ENCODE measurements at places on chromosomes 3 and 15. TPM values are rescaled to one million over a fixed set of nuclear protein-coding genes. Genes with fewer than 3 reads are reported as not detected.

DNA sequence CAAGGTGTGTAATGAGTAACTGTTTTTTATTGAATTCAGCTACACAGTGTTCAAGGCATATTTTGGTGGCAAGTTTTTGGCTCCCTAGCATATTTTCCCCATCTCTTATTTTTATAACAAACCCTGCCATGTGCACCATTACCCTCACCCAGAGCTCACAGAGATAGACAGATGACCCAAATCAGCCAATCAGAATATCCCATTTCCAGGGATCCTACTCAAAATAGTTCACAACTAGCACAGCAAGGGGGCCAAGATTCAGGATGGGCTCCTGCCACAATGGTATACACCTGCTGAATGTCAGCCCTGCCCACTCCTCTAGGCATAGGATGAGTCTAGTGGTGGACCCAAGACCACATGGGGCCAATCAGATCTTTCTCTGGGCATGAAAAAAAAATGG is 78.8 kb upstream of the SETMAR start:
- H3K27me3 ChIP-seq, result peaks cover 3% of the 10 kb centered on the region
- H3K36me3 ChIP-seq, result no peaks in the 10 kb centered on the region
- no peak for DNase-seq
- no peaks in the 10 kb centered on the region for H3K4me1 ChIP-seq
- no peak overlapping the region for H3K4me3 ChIP-seq

The CD200 gene
- 144 TPM for total RNA-seq

The NOX5 gene
- total RNA-seq, result not detected

The TP63 gene
- 1.1 TPM for total RNA-seq

The PLSCR5 gene
- not detected for total RNA-seq

GRCh38 chr3:195823999-195824398 is 12.3 kb upstream of the MUC4 start:
- no peak overlapping the region for H3K4me3 ChIP-seq
- DNase-seq, result no peak
- H3K27me3 ChIP-seq, result peaks cover 2% of the 10 kb centered on the region
- no peak overlapping the region for H3K27ac ChIP-seq

DNA sequence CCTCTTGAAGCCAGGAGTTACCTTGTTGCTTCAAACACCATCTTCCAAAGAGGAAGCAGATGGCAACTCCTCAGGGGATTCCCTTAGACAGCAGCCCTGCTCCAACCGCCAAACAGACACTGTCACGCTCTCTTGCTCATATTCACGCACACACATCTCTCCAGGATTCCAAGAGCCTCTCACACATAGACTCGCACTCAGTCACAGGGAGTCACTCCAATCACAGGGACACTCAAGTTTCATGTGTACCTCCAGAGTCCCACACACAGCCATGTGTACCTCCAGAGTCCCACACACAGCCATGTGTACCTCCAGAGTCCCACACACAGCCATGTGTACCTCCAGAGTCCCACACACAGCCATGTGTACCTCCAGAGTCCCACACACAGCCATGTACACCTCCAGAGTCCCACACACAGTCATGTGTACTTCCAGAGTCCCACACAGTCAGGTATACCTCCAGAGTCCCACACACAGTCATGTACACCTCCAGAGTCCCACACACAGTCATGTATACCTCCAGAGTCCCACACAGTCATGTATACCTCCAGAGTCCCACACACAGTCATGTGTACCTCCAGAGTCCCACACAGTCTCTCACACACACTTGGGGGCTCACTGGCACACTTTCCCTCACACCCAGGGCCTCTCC is 6.1 kb downstream of the VWA5B2 start:
- no peak overlapping the region for H3K27ac ChIP-seq
- no peaks in the 10 kb centered on the region for H3K36me3 ChIP-seq
- H3K4me1 ChIP-seq, result peaks cover 6% of the 10 kb centered on the region
- H3K4me3 ChIP-seq, result no peak overlapping the region
- no peak for DNase-seq

GRCh38 chr15:52154896-52155865 is 36.0 kb downstream of the GNB5 start:
- peaks cover 12% of the 10 kb centered on the region for H3K36me3 ChIP-seq
- H3K27me3 ChIP-seq, result no peaks in the 10 kb centered on the region
- DNase-seq, result no peak
- H3K27ac ChIP-seq, result no peak overlapping the region
- H3K4me3 ChIP-seq, result no peak overlapping the region
- peaks cover 2% of the 10 kb centered on the region for H3K4me1 ChIP-seq

DNA sequence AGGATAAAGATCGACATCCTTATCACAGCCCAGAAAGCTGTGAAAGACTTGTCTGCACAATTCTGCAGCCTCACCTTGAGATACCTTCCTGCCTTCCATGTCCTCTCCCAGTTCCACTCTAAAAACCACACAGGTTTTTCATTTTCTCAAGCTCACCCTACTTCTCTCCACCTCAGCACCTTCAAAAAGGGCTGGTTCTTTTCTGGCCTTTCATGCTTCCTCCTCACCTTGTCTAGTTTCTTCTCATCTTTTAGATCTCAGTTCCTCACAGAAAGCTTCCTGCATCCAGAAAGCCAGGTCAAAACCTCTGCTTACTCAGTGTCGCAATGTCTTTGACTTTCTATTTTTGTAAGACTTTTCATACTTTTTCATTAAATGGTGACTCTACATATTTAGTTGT is 140.2 kb upstream of the STT3B start:
- H3K4me3 ChIP-seq, result no peak overlapping the region
- no peak overlapping the region for H3K27ac ChIP-seq
- peaks cover 7% of the 10 kb centered on the region for H3K4me1 ChIP-seq
- DNase-seq, result no peak

The SCAANT1 gene
- total RNA-seq, result not detected

All from activated CD4-positive, alpha-beta T cell treated with anti-CD3 and anti-CD28 coated beads, Interleukin-2, amount 10 ng/mL, durations not matched to agents 24 days and 14 days (primary cell).